ENCODE measurements at places on chromosomes 2 and 18. TPM values are rescaled to one million over a fixed set of nuclear protein-coding genes. Genes with fewer than 3 reads are reported as not detected.

DNA sequence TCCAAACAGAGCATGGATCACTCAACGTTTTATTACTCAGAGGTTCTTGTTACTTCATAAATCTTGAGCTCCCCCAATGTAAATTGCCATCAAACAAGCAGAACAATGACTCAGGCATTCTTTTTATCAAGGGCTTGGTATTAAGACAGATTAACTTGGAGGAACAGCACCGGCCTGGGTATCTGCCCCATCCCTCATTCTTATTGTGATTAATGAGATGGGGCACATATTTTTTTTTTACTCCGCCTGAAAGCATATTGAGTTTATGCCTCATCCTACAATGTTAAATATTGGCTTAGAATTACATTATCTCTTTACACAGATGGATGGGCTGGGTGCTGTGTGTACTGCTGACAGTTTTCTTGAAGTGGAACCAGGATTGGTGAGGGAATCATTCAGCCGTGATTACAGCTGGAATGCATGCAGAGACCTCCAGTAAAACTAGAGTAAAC, 387.3 kb downstream of the CLIP4 start:
- no peak for DNase-seq

GRCh38 chr2:8488001-8488738, 193.7 kb upstream of the ID2 start:
- DNase-seq = no peak

DNA sequence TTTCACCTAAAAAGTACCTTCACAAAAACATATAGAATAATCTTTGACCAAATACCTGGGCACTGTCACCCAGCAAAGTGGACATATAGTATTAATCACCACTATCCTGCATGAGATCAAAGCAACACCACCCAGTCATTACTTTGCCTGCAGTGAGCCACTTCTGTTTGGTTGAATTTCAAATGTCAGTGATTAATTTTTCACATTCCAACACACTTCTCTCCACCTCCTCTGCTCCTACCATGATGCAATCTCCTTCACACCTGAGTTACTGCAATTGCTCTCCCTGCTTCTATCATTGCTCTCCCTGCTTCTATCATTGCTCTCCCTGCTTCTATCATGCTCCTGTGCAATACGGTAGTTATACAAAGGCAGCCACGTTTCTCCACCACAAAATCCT, 106.1 kb upstream of the NETO1 start:
- no peak for DNase-seq

DNA sequence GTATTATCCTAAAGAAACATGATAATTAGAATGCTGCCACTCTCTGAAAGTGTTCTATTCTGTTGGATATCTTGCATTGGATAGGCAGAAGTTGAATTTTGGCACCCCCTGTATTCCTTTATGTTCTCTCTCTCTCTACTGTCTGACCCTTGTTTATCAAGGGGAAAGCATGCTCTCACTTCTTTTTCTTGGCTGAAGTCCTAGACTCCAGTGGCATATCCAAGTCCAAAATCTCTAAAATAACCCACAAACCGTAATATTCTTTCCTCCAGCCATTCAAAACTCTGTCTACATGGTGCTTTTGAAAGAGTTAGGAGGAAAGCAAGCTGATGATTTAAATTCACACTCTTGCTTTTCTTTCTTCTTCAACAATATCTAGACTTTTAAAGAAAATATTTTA, 669.7 kb downstream of the TDRD15 start:
- DNase-seq = no peak

Gene UPP2
- total RNA-seq = not detected

Gene HJURP
- total RNA-seq = 1.5 TPM
